ENCODE measurements at places on chromosomes 7 and 10.

DNA sequence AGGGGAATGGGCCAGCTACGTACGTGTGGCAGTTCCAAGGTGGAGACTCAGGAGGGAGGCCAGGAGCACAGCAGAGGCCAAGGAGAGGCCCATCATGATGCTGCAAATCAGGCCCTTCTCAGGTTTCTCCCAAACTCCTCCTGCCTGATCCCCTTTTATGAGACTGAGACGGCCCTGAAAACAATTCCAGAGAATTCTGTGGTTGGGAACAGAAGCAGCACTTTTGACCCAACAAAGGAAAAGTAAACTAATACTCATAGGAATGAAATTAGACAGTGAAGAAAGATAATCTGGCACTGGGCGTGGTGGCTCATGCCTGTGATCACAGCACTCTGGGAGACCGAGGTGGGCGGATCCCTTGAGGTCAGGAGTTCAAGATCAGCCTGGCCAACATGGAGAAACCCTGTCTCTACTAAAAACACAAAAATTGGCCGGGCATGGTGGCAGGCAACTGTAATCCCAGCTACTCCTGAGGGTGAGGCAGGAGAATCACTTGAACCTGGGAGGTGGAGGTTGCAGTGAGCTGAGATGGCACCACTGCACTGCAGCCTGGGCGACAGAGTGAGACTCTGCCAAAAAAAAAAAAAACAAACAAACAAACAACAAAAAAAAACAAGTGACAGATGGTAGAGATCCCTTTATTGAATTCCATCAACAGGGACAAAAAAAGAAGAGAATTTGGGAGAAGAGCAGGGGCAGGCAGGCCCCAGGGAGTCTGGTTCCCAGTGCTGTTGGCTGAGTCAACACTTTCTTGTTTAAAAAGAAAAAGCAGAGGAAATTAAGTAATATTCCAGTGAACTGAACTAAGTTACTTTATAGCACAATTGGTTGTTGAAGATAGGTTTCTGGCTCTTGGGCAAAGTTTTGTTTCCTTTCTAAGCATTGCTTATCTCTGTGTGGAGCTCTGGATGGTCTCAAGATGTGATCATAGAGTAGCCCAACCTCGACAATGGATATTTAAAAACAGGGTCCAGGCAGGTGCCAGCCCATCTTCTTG is at the start of gene CCL26:
CCL26 (minus strand) TSS at position 131 of the 997 bp plus-strand sequence; CDS start at position 96, 35 bp downstream.
- no peak for DNase-seq

GRCh38 chr10:84743483-84743882 is 415.1 kb downstream of the CCSER2 start:
- no peak for DNase-seq

DNA sequence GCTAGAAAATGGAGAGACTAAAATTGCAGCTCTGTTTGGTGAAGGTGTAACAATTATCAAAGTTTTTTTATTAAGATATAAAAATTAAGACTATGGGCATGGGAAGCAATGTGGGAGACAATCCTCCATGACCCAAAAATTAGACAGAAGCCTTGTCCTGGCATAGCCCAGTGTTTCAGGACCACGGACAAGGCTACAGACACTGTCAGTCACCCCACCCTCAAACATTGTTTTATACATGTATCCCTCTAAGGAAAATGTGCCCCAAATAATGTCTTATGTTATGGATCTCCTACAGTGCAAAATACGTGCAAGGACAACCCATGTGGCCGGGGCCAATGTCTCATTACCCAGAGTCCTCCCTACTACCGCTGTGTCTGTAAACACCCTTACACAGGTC is 24.0 kb downstream of the HABP2 start:
- DNase-seq = no peak

DNA sequence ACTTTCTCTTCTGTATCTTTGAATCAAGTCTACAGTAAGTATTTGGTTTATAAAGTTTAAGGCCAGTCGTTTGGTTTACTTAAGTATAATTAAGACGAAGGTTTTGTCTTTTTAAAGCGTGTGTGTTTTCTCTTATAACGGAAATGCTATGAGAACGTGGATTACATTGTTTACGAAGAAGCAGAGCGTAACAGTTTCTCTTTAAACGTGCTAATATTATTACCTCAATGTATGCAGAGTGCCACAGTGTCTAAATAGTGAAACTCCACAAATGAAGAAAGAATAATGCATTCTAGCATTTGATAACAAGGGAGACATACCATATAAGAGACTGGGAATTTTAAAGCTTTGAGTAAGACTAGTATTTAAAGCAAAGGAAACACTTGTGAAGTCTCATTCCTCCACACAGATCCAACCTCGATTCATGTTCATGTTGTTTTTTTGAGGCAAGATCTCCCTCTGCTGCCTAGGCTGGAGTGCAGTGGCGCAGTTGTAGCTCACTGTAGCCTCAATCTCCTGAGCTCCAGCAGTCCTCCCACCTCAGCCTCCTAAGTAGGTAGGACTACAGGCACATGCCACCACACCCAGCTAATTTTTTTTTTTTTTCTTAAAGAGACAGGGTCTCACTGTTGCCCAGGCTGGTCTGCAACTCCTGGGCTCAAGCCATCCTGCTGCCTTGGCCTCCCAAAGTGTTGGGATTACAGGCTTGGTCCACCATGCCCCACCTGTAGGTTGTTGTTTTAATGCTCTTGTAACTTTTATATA is 75.1 kb downstream of the ANKRD61 start:
- peak; percentile 46 for DNase-seq

DNA sequence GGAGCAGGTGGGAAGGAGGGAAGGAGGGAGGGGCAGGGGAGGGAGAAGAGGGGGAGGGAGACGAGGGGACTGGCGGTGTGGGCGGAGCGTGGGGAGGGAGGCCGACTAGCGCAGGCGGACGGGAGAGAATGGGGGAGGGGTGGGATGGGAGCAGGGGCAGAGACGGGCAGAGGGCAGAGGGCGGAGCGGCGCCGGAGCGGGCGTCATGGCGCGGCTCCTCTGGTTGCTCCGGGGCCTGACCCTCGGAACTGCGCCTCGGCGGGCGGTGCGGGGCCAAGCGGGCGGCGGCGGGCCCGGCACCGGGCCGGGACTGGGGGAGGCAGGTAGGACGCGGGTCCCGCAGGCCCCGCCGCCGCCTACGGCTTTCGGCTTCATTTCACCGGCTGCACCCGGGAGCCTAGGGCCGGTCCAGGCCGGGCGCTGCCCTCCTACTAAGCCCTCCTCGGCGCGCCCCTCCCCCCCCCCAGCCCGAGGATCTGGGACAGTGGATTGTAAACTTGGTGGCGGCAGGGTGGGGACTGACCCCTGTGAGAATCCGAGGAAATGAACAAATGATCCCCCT is at the start of gene MSRB2:
MSRB2 (plus strand) TSS at position 176 of the 562 bp plus-strand sequence; CDS start at position 206, 30 bp downstream.
- DNase-seq = peak; percentile 73

GRCh38 chr10:36468620-36469019 is 656.8 kb upstream of the ANKRD30A start:
- no peak for DNase-seq

GRCh38 chr7:47574482-47575329 is 7.2 kb downstream of the TNS3 start:
- no peak for DNase-seq

- no peak for DNase-seq
These were observed 108.3 kb upstream of the FEZF1 start for GRCh38 chr7:122412883-122413282.

GRCh38 chr10:31318382-31318853 is 598 bp upstream of the ZEB1 start:
- DNase-seq = peak; percentile 73

DNA sequence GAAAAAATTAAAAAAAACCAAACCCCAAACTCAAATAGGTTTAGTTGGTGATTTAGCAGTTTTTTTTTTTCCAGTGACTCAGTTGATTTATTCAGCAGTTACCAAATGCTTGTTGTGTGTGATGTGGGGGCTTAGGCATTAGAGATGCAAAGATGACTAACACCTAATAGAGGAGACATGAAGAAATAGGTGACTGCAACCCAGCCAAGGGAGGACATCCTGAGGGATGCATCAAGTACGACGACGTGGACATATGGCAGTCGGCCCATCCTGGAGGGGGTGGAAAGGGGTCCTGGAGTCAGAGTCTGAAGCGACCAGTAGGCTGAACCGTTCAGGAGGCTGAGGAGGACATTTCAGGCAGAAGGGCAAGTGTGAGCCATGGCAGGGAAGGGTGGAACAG is 35.5 kb downstream of the LRMDA start:
- DNase-seq = no peak

DNA sequence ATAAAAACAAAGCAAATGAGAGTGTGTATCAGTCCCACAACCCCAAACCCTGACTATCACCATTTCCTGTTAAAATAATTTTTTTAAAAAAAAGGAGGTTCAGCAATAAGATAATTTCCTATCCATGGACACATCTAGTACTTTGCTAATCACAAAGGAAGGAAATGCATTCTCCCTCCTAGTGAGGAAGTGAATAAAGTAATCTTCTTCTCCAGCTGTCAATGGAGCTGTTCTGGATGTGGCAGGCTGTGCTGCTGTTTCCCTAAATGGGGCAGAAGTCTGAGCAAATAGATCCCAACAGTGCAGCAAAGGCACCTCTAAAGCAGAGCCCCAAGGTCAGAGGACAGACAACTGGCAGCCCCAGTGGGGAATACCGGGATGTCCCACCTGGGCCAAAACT is 540.0 kb downstream of the KCNMA1 start:
- DNase-seq = no peak

DNA sequence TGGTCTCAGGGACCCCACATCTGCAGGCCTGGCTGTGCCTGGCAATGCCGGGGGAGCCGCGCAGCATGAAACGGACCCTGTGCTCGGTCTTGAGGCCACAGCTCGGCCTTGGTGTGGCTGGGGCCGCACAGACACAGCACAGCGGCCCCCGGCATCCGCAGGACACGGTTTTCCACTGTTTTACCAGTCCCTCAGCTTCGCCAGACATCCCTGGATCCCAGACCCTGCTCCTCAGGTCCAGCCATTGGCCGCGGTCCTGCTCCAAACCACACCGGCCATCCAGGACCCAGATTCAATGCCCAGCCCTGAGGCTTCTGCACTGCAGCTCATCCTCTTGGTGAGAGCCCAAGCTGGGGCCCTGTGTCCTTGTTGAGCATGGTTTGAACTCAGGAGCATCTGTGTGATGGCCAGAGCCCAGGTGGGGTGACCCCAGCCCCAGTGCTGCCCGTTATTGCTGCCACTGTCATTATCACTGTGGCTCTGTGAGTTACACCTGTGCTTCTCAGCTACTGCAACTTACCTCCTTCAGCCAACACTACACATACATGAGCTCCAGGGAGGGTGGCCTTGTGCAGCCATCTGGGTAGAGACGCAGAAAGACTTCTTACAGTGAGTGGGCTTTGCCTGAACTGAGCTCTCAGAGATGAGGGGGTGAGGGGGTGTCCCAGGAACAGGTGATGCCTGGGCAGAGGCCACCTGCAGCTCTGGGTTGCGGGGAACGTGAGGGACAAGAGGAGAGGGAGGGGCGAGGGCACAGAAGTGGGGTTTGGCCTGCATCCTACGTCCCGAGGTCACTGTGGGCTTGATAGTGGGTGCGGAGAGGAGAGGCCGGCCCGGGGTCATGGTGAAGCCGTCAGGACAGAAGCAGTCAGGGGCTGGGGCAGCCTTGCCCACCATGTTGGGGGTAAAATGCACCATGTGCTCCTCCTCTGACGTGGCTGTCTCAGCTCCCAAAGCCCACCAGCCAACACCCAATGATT is 567.6 kb downstream of the PTPRN2 start:
- DNase-seq = no peak

GRCh38 chr10:106502641-106503040 is 661.9 kb downstream of the SORCS1 start:
- DNase-seq = no peak

GRCh38 chr7:2259480-2259879 is 17.5 kb downstream of the NUDT1 start:
- no peak for DNase-seq

- DNase-seq = no peak
These were observed 55.0 kb downstream of the PRTFDC1 start for GRCh38 chr10:24897326-24897926.

GRCh38 chr10:15856328-15857015 is 3.8 kb downstream of the MINDY3 start:
- DNase-seq = no peak

DNA sequence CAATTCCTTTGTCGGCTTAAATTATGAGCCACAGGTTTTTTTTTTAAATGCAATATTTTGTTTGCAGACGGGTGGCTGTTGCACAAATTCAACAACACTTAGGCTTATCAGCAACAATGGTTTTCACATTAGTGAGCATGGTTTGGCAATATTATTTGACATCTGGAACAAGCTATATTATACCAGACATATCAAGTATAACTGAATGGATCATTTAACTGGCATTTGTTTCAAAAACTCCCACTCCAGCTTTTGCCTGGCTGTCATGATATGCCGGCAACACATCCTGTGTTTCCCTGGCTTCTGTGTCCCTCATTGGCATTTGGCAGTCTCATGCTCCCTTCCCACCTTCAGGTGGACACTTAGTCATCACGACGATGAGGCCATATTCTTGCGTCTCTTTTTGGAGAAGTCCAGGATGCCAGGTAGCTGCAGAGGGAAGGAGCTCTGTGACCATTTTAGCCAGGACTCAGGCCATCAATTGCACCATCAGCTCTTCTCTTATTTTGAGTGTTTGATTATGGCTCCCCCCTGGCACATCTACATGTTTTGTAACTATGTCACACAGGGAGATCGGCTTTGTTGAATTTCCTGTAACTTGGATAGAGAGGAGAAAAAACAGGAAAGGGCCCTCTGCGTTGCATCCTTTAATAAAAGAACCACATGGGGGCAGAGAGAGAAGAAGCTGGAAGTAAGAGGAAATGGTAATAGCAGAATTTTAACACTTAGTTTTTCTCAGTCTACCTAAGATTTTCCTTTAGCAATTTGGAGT is 413.9 kb downstream of the LRMDA start:
- no peak for DNase-seq

GRCh38 chr7:91519241-91520158 is 255.3 kb downstream of the FZD1 start:
- DNase-seq = no peak

GRCh38 chr10:95814011-95814727 is 58.2 kb downstream of the ENTPD1 start:
- DNase-seq = no peak

GRCh38 chr7:38020121-38020785 is 99.8 kb downstream of the EPDR1 start:
- DNase-seq = no peak

DNA sequence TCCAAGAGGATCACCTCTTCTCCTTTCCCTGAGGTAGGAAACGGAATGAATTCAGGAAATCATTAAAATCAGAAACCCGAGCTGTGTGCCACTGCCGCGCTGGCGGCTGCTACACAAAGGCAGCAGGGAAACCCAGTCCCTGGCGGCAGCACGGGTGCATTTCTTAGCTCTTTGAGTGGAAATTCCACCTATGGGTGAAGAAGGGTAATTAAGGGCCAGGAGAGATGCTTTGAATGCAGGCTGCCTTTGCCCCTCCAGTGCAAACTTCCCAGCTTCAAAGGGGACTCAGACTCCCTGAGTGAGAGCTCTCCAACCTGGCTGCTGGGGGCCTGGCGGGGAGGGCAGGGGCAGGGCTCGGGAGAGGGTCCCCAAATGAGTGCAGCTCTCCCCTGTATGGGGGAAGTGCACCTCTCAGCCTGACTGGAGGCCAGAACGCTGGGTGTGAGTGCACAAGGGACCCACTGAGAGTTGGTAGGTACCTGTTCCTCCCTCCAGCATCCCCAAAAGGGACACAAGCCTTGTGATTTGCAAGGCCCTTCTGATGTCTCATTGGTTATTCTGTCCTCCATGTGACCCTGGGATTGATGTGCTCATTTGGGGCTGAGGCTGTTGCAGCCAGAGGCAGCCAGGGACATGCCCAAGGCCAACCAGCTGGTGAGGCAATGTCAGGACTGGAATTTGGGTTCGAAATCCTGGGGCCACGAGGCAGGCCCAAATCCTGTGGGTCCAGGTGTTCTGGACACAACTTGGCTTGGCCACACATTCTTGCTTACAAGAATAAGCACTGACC is 16.3 kb upstream of the ZMIZ1 start:
- DNase-seq = peak; percentile 40

- no peak for DNase-seq
These were observed 220.5 kb downstream of the TCERG1L start for GRCh38 chr10:131090761-131091661.

GRCh38 chr10:33217854-33218253 is 116.6 kb downstream of the NRP1 start:
- DNase-seq = no peak
